ENCODE measurements at places on chromosomes 7 and 10. TPM values are rescaled to one million over a fixed set of nuclear protein-coding genes. Genes with fewer than 3 reads are reported as not detected.

DNA sequence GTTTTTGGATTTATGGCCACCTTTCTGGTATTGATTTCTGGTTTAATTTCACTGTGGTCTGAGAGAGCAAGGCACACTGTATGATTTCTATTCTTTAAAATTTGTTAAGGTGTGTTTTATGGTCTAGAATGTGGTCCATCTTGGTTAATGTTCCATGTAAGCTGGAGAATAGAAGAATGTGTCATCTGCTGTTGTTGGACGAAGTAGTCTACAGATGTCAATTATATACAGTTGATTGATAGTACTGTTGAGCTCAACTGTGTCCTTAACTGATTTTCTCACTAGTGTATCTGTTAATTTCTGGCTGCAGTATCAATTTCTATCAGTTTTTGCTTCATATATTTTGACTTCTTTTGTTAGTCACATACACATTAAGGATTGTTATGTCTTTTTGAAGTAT lies 127.1 kb downstream of the MLLT10 start:
- DNase-seq = no peak
- H3K27ac ChIP-seq = no peak overlapping the region
- no peaks in the 10 kb centered on the region for H3K36me3 ChIP-seq
- H3K27me3 ChIP-seq = no peaks in the 10 kb centered on the region
- H3K4me3 ChIP-seq = no peak overlapping the region

DNA sequence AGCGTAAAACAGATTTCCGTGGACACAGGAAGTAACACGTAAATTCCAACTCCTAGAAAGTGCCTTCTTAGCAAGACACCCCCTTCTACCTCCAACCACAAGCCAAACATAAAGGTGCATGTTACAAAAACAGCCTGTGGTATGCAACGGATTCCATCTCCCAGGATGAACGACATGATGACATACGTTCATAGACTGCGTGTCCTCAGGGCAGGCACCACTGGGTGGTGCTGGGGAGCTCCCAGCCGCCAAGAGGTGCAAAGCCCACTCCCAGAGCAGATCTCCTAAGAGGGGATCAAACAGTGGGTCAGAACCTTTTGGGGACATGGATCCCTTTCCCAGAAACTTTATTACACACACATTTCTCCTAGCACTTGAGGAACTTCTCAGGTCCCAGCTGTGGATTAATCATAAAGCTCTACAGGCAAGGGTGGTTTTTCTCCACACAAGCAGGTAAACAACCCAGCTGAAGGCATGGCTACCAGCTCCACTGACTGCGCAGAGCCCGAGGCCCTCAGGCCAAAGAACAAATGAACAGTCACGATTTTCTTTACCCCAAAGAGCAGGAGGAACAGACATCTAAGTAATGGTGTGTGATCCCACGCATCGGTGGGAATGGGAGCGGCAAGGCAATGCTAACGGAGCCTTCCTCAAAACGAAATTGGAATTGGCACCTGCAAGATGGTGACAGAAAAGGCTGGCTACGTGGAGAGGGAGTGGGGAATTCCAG lies 13.8 kb downstream of the PSAP start:
- no peaks in the 10 kb centered on the region for H3K27me3 ChIP-seq
- H3K27ac ChIP-seq = no peak overlapping the region
- H3K36me3 ChIP-seq = no peaks in the 10 kb centered on the region
- H3K4me3 ChIP-seq = no peak overlapping the region

DNA sequence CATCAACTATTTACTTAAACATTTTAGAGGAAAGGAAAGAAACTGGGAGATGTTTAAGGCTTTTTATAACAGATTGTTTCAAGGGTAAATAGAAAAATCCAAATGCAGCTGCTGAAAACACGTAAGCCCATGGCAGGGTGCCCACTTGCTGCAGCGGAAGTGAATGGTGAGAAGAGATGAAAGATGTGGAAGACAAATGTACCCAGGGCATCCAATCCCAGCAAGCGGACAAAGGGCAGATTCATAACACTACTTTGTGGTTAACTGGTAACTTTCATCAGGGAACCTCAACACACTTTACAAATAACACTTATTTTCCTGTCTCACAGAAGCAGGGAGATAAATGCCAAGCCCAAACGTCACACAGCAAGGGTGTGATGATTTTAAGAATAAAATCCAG lies 358.4 kb downstream of the KCNMA1 start:
- H3K4me1 ChIP-seq = no peaks in the 10 kb centered on the region
- H3K27ac ChIP-seq = no peak overlapping the region
- DNase-seq = peak; percentile 64
- H3K36me3 ChIP-seq = no peaks in the 10 kb centered on the region
- no peaks in the 10 kb centered on the region for H3K27me3 ChIP-seq
- H3K4me3 ChIP-seq = no peak overlapping the region

- no peaks in the 10 kb centered on the region for H3K36me3 ChIP-seq
- peaks cover 9% of the 10 kb centered on the region for H3K4me1 ChIP-seq
- H3K4me3 ChIP-seq = no peak within 1 kb of the TSS
- no peak for DNase-seq
- H3K27me3 ChIP-seq = no peaks in the 10 kb centered on the region
- no peak within 1 kb of the TSS for H3K27ac ChIP-seq
Observed at GRCh38 chr7:1555813-1556543, at the start of gene TMEM184A. Gene TMEM184A, minus strand, starts transcription at chr7:1556205. Its CDS starts 721 bp downstream, at chr7:1555484.

GRCh38 chr10:26438534-26439341 lies 597 bp downstream of the APBB1IP start:
- H3K36me3 ChIP-seq = no peaks in the 10 kb centered on the region
- DNase-seq = no peak
- no peaks in the 10 kb centered on the region for H3K4me1 ChIP-seq
- H3K27ac ChIP-seq = no peak overlapping the region
- no peak overlapping the region for H3K4me3 ChIP-seq

The AQP1 gene
- total RNA-seq = 32.1 TPM

DNA sequence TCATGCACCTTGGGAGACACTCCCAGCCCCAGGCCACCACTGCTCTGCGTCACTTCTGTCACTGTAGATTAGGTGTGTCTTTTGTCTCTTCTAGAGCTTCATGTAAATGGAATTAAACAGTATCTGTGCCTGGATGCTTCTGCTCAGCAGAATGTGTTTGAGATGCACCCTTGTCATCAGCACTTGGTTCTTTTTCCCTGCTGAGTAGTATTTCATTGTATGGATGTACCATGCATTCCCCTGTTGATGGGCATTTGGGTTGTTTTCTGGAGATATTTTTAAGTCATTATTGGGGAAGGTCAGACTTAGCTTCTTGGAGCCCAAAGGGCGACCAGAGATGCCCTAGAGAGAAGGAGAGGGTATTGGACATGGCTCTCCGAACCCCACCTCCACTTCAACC lies 124.3 kb upstream of the MACROH2A2 start:
- H3K27ac ChIP-seq = no peak overlapping the region
- no peak for DNase-seq
- H3K27me3 ChIP-seq = no peaks in the 10 kb centered on the region
- no peaks in the 10 kb centered on the region for H3K36me3 ChIP-seq
- no peaks in the 10 kb centered on the region for H3K4me1 ChIP-seq

- DNase-seq = no peak
- no peak overlapping the region for H3K4me3 ChIP-seq
- H3K4me1 ChIP-seq = peaks cover 9% of the 10 kb centered on the region
- no peaks in the 10 kb centered on the region for H3K36me3 ChIP-seq
- H3K27me3 ChIP-seq = no peaks in the 10 kb centered on the region
- H3K27ac ChIP-seq = no peak overlapping the region
Observed at GRCh38 chr7:2032030-2032875, 200.5 kb downstream of the MAD1L1 start.

GRCh38 chr7:79319369-79319768 lies 134.1 kb downstream of the MAGI2 start:
- H3K4me1 ChIP-seq = peaks cover 1% of the 10 kb centered on the region
- H3K4me3 ChIP-seq = no peak overlapping the region
- no peak overlapping the region for H3K27ac ChIP-seq
- no peak for DNase-seq

DNA sequence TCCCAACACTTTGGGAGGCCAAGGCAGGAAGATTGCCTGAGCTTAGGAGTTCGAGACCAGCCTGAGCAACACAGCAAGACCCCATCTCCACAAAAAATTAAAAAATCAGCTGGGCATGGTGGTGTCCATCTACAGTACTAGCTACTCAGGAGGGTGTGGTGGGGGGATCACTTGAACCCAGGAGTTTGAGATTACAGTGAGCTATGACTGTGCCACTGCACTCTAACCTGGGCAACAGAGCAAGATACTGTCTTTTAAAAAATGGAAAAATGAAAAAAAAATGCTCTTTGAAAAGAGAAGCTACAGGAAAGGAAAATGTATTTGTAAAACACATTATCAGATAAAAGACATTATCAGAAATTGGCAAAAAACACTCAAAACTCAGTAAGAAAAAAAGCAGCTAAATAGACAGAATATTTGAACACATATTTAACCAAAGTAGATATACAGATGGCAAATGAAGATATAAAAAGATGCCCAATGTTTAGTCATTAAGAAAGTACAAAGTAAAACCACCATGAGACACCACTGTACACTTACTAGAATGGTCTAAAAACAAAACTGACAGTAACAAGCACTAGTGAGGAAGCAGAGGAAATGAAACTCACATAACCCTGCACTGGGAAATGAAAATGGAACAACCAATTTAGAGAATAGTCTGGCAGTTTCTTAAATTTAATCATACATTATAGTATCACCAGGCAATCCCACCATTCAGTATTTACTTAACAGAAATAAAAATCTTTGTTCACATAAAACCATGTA lies 40.5 kb downstream of the NRBF2 start:
- peaks cover 4% of the 10 kb centered on the region for H3K4me1 ChIP-seq
- DNase-seq = no peak
- no peak overlapping the region for H3K27ac ChIP-seq
- no peaks in the 10 kb centered on the region for H3K27me3 ChIP-seq
- H3K36me3 ChIP-seq = no peaks in the 10 kb centered on the region

GRCh38 chr10:117391436-117392205 lies 16.4 kb upstream of the PDZD8 start:
- no peaks in the 10 kb centered on the region for H3K27me3 ChIP-seq
- no peak overlapping the region for H3K4me3 ChIP-seq
- no peak for DNase-seq
- no peaks in the 10 kb centered on the region for H3K4me1 ChIP-seq
- no peaks in the 10 kb centered on the region for H3K36me3 ChIP-seq

- DNase-seq = no peak
- no peak overlapping the region for H3K4me3 ChIP-seq
- no peak overlapping the region for H3K27ac ChIP-seq
Observed at GRCh38 chr10:15461353-15462108, 90.4 kb upstream of the FAM171A1 start.

GRCh38 chr10:89301232-89301631 lies 614 bp upstream of the IFIT2 start:
- H3K27ac ChIP-seq = peak overlapping the region; percentile 88
- no peaks in the 10 kb centered on the region for H3K36me3 ChIP-seq
- peak overlapping the region; percentile 48 for H3K4me3 ChIP-seq
- DNase-seq = no peak

GRCh38 chr10:28541717-28542365 lies 8.9 kb downstream of the WAC start:
- H3K4me1 ChIP-seq = no peaks in the 10 kb centered on the region
- H3K27ac ChIP-seq = no peak overlapping the region
- no peak overlapping the region for H3K4me3 ChIP-seq
- H3K27me3 ChIP-seq = no peaks in the 10 kb centered on the region

DNA sequence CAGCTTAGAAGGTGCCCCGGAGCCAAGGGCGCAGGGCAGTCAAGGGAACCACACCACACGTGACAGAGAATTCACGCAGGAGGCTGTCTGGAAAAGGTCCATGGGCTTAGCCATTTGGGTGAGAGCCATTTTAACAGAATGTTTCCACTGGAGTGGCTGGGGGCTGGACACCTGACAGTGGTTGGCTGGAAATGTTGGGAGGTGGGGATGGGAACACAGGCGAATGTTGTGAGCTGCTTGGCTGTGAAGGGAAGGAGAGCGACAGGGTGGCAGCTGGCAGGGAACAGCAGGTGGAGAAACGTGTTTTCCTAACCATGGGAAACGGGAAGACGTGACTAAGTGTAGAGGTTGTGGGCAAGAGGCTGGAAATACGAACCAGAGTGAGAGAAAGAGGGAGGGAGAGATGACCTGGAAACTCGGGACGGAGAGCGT lies 100.5 kb upstream of the ZNF32 start:
- no peak for DNase-seq
- H3K27me3 ChIP-seq = no peaks in the 10 kb centered on the region
- no peaks in the 10 kb centered on the region for H3K36me3 ChIP-seq
- H3K4me3 ChIP-seq = no peak overlapping the region
- no peak overlapping the region for H3K27ac ChIP-seq

GRCh38 chr10:8568401-8568800 lies 513.9 kb downstream of the GATA3 start:
- no peaks in the 10 kb centered on the region for H3K4me1 ChIP-seq
- DNase-seq = no peak
- H3K27ac ChIP-seq = no peak overlapping the region
- no peaks in the 10 kb centered on the region for H3K27me3 ChIP-seq
- H3K36me3 ChIP-seq = no peaks in the 10 kb centered on the region

The SGCE gene
- 156 TPM for total RNA-seq

- H3K4me3 ChIP-seq = no peak overlapping the region
- H3K36me3 ChIP-seq = no peaks in the 10 kb centered on the region
- no peak overlapping the region for H3K27ac ChIP-seq
- DNase-seq = no peak
- H3K4me1 ChIP-seq = no peaks in the 10 kb centered on the region
- H3K27me3 ChIP-seq = no peaks in the 10 kb centered on the region
Observed at GRCh38 chr10:68223535-68224165, 8.3 kb downstream of the ATOH7 start.

- no peak overlapping the region for H3K27ac ChIP-seq
- DNase-seq = no peak
- H3K27me3 ChIP-seq = no peaks in the 10 kb centered on the region
Observed at GRCh38 chr7:13017881-13018280, 330.4 kb downstream of the ARL4A start.

DNA sequence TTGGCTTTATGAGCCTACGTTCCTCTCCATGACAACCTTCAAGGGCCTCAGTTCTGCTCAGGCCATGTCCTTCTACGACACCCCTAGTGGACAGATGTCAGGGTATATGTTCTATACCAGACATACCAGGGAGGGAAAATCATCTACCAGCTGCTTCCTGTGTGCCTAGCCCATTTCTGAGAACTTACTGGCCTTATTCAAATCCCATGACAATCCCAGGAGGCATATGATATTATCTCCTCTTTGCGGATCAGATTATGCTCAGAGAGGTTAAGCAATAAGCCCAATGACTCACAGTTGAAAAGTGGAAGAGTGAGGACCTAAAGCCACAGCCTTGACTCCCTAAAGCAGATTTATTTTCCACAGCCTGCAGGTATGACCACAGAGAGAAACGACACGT lies 139.3 kb downstream of the GLI3 start:
- no peak overlapping the region for H3K4me3 ChIP-seq
- no peaks in the 10 kb centered on the region for H3K27me3 ChIP-seq
- H3K36me3 ChIP-seq = no peaks in the 10 kb centered on the region
- DNase-seq = no peak

Measured in ovary (tissue), 10 donors.